ENCODE measurements at places on chromosomes 2 and 18.
A peak's percentile ranks its signal among the peaks of the same experiment; 100 is the strongest.

DNA sequence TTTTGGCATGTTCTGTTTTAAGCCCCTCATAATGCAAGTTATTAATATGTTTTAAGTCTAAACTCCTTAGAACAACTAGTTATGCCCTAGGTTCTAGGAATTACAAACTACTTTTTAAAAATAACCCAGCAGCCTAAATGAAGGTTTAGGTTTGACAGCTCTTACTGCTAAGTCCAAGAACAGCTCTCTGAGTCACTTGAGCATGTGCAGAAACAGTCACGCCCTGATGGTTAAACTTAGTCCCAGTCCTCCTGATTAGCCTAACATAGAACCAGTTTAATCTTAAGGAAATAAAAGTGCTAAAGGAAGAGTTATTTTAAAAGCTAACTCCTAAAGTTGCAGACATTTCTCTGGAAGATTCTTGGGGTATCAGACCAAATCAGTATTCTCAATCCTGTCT is 72.5 kb downstream of the RMDN2 start:
- DNase-seq, result no peak

DNA sequence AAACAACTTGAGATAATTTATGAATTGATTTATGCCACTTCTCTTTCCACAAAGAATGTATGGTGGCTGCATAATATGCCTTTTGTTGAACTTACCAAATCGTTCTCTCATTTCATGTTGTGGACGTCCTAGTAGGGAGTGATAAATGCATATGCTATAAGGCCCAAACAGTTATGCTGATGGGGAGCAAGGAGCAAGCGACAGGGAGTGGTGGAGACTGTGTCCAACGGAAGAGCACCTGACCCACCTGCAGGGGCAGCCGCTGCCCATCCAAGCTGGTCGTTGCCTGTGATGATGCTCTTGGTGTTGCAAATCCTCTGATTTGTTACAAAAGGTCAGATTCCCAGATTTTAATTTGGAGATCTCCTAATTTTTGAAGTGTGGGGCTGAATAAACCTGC is 31.0 kb upstream of the MGAT4A start:
- DNase-seq, result no peak

DNA sequence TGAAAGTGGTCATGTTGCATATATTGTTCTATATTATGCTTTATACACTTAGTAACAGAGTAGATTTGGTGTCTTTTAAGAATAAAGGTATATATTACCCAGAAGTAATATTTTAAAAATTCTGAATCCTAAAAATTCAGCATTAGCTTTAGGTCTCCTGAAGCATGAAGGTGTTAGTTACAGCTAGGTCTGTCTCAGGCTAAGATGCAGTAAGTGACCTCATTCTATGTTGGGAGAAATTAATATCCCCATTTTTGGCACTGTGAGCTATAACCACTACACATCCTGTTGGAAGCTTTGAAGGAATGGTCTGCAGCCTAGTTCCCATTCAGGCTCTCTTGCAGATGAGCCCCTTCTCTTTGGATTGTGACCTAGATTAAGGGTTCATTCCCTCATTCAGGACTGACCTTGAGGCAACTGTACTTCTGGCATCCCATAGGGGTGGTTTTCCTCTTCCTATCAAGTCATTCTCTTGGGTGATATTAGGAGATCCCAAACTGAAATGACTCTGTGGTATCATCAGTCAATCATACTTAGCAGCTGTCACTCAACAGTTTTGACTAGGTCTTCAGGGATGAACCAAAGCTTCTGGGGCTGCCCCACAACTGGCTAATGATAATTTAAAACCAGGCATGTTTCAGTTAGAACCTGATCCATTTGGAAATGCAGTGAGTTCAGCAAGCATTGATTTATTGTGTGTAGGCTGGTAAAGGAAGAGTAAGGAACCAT is 117.7 kb downstream of the GPD2 start:
- no peak for DNase-seq

GRCh38 chr2:224111576-224111975 is 72.5 kb upstream of the SERPINE2 start:
- DNase-seq, result peak; percentile 70

DNA sequence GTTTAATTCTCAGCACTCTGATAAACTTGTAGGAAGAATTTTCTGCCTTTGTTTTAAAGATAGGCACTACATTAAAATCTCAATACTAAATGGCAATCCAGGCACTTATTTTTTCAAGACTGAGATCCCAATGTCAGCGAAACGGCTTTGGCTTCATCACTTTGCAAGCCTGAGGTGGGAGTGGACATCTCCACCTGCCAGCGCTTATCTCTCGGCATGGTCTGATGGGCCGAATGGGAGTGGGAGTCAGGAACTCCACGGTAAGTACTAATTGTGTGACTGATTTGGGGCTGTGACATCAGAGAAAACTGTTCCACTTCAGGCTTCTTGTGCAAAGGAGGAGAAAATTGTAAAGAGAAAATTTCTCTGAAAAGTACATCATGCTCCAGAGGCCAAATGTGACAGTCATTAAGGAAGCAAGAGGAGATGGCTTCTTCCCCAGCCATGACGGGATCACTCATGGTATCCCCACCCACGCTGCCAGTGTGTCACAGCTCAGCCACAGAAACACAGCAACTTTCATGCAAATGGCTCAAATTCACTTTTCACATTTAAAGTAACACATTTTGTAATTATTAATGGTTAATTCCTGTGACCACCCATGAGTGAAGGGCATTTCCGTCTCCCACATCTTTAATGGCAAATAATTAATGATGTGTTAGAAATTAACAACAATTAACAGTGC is 385.5 kb upstream of the HNRNPA3 start:
- DNase-seq, result no peak

Data from HT1080 (cell line).